AG10803 (cell line): ENCODE measurements at places on chromosomes 11 and 22.

DNA sequence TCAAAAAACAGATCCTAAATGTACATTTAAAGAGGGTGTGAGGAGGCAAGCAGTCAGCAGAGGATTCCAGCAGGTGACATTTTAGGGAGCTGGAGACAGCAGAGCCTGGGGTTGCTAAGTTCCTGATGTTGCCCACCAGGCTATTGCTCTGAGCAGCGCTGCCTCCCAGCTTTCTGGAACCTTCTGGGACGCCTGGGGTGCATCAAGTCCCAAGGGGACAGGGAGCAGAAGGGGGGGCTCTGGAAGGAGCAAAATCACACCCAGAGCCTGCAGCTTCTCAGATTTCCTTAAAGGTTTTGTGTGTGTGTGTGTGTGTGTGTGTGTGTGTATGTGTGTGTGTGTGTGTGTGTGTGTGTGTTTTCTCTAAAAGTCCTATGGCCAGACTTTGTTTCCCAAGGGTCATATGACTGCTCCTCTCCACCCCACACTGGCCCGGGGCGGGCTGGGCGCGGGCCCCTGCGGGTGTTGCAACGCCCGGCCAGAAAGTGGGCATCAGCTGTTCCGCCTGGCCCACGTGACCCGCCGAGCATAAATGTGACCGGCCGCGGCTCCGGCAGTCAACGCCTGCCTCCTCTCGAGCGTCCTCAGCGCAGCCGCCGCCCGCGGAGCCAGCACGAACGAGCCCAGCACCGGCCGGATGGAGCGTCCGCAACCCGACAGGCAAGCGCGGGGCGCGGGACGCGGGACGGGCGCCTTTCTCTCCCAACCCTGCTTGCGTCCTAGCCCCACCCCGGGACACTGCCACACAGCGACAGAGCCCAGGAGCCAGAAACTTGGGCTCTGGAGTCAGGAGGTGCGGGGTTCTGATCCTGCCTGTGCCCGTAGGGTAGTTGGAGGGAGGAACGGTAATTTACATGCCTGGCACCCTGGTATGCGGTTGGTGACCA is at the start of gene HMOX1:
Gene HMOX1 (plus strand): TSS at position 560 of the 887 bp plus-strand sequence. CDS start 78 bp downstream, at position 638.
- peak; percentile 94 for DNase-seq

GRCh38 chr11:75313513-75314272 is 37.8 kb downstream of the ARRB1 start:
- peak; percentile 58 for DNase-seq

DNA sequence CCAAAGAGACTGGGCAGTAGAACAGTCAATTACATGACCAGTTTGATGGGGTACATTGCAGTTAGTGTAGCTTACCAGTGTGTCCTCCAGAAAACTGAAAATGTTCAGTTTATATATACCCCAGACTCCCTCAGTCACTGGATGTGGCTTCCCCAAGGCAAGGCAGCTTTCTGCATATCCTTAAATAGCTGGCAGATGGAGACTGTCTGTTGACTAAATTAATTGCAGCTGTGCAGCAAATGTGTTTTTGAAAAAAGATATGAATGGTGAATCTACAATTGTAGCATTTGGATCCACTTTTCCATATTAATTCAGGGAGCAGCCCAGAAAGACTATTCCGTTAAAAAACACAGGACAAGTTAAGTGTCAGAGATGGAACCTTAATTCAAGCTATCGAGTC is 565.1 kb upstream of the CCDC179 start:
- DNase-seq: peak; percentile 5

DNA sequence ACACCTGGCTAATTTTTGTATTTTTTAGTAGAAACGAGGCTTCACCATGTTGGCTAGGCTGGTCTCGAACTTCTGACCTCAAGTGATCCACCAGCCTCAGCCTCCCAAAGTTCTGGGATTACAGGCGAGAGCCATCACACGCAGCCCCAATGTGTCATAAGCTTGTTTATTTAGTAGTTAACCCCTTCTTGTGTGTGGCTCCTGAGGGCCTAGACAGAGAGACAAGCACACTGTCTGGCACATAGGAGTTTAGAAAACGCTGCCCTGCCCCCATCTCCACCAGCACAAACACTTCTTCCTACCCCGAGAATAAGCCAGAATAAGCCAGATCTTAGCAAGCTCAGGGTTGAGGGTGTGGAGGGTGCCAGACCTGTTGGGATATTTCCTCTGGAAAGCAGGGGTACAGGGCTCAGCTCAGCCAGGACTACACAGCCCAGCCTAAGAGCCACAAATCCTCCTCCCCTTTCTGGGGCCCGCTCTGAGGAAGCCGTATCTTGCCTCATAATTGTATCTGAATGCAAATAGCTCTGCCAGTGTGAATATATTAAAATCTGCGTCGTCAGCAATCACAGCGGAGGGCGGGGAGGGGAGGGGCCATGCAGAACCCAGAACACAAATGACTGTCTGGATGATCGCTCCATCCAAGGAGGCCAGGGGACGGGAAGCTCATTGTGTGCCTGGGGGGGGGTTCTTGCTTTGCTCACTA is 247.3 kb downstream of the MN1 start:
- DNase-seq: peak; percentile 50

- no peak for DNase-seq
Observed at GRCh38 chr11:124638500-124638899, 15.8 kb downstream of the TBRG1 start.

DNA sequence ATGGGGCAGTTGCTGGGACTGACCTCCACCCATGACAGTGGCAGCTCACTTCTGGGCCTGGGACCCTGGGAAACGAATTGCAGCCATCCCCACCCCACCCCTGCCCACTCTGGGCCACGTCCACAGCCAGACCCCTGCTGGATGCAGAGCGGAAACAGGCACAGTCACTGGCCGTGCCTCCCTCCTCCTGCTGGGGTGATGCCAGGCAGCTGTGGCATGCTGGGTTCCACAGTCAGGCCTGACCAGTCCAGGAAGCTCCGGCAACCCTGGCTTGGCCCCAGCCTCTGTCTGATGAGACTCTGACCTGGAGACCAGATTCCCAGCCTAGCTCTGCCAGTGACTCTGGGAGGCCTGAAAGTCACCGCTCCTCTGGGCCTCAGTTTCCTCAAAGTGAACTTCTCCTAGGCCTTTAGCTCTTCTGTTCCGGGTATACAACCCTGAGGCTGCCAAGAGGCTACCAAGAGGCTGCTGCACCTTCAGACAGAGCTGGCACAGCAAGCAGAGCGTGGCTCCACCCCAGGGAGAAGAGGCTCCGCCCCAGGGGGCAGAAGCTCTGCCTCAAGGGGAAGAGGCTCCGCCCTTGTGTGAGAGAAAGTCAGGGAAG is 8.9 kb downstream of the SULT4A1 start:
- DNase-seq: no peak

GRCh38 chr11:120034881-120035630 is 102.9 kb downstream of the TRIM29 start:
- no peak for DNase-seq

GRCh38 chr11:120183701-120184141 is 27.1 kb upstream of the OAF start:
- no peak for DNase-seq

GRCh38 chr22:23146478-23147205 is 1.4 kb downstream of the RAB36 start:
- DNase-seq: no peak

DNA sequence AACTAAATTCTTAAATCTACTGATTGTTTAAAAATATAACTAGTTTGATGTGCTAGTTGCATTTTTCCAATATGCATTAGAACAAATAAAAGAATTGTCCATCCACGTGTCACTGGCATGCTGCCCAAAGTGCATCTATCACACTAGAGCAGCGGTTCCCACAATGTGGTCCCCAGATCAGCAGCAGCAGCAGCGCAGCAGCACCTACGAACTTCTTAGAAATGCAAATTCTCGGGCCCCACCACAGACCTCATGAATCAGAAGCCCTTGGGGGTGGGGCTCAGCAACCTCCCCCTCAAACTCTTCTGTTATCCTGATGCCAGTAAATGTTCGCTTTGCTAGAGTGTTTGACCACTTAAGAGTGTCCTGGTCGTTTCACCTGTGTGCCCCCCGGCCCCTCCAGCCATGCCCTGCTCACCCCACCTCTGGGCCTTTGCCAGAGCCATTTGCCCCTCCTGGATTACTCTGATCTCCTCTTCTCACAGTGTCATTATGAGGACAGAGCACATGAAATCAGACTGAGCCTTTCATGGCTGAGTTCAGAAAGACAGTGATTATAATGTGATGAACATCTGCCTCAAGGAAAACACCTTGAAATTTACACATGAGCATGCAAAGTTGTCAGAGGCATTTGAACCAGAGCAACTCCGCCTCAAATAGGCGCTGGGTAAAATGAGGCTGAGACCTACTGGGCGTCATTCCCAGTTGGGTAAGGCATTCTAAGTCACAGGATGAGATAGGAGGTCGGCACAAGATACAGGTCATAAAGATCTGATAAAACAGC is 12.6 kb upstream of the VSIG10L2 start:
- DNase-seq: no peak

GRCh38 chr11:30774496-30775232 is 188.5 kb upstream of the MPPED2 start:
- no peak for DNase-seq

DNA sequence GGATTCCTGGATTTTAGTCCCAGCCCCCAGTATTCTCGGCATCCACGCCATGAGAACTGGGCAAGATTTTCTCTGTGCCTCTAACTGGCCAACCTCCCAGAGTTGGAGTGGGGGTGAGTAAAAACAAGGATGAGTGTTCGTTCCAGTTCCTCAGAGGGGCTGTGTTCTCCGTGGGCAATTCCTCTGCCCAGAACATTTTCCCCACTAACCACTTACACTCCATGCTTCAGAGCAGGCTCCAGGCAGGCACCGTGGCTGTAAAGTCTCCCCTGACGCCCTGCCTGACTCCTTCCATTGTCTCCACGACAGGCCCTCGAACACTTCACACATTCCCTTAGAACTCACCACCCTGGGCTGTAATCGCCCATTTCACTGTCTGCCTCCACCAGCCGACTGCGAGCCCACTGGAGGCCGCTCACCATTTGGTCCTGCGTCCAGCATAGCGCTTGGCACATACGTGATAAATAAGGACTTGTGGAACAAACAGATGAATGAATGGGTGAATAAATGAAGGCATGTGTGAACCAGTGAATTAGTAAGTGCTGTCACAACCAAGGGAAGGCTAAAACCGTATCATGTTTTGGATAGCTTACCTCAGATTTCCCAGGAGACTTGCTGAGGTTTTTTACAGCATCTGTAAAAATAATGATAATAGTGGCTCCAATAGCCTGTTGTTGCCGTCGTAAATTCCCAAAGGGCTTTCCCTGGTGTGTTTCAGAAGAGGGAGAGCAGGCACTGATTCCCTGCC is 6.1 kb downstream of the APLNR start:
- DNase-seq: no peak

- peak; percentile 85 for DNase-seq
Observed at GRCh38 chr11:118911880-118912741, 13.6 kb downstream of the BCL9L start.

- DNase-seq: peak; percentile 55
Observed at GRCh38 chr11:68855205-68855981, 13.7 kb upstream of the CPT1A start.

- DNase-seq: peak; percentile 93
Observed at GRCh38 chr11:102971766-102972165, 16.2 kb upstream of the MMP13 start.
